ENCODE measurements at places on chromosomes 4 and X.

DNA sequence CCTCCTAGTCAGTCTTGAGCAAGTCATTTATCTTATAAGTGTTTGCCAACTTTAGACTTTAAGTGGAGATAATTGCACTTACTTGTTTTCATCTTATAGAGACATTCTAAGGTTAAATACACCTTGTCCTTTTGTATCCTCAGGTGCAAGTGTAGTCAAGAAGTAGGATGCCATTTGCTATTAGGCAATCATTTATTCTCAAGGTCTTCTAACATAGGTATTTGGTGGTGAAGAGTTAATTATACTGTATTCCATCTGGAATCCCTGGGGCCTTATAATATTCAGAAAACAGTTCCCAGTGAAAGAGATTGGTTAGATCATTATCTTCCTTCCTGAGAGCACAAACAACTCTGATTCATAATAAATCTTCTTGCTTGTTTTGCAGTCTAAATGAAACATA is 23.7 kb downstream of the SULT1E1 start:
- no peak for DNase-seq

- no peak for DNase-seq
Measured at GRCh38 chr4:139749835-139750498, 84.3 kb downstream of the MGST2 start.

- DNase-seq = no peak
Measured at GRCh38 chr4:103099691-103100392, at the start of gene BDH2. BDH2 (minus strand) TSS chr4:103099834; CDS start chr4:103096254, 3,580 bp downstream.

GRCh38 chr4:32142075-32142474 is 1421.9 kb downstream of the PCDH7 start:
- no peak for DNase-seq

DNA sequence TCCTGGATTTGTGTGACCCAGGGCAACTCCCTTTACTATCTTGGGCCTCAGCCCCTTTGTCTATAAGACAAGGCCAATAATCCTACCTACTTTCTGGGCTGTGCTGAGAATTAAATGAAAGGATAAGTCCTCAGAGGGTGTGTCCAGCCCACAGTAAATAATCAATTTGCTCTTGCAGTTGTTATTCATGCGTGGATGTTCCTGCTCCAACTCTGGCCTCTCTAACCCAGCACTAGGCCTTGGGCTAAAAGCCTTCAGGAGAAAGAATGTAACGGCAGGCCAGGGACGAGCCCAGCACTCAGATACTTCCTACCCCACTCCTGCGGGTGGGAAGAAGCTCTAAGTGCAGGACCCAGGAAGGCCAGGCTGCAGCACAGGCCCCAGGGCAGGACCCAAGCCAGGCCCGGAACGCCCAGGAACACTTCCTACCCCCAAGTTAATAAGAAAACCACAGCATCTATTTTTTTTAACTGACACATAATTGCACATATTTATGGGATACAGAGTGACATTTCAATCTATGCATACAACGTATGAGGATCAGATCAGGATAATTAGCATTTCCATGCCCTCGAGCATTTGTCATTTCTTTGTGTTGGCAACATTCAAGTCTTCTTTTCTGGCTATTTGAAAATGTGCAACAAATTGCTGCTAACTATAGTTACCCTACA is 179.6 kb upstream of the RBPJ start:
- no peak for DNase-seq

GRCh38 chrX:70979136-70979762 is 48.4 kb upstream of the SLC7A3 start:
- DNase-seq = no peak

DNA sequence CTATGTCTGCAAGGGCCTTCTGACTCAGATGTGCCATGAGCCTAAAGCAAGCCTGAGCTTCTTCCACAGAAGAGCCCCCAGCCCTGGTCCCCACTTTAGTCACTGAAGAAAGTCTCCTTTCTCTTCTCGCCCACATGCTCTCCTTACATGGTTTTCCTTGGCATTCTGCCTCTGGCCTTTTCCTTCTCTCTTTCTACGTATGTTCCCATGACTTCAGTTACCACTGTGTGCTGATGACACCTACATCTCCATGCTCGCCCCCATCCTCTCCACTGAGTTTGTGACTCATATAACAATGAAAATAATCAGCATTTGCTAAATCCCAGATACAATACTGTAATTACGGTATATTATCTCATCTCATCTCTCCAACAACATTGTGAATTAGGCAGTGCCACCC is 149.3 kb downstream of the AMMECR1 start:
- no peak for DNase-seq

DNA sequence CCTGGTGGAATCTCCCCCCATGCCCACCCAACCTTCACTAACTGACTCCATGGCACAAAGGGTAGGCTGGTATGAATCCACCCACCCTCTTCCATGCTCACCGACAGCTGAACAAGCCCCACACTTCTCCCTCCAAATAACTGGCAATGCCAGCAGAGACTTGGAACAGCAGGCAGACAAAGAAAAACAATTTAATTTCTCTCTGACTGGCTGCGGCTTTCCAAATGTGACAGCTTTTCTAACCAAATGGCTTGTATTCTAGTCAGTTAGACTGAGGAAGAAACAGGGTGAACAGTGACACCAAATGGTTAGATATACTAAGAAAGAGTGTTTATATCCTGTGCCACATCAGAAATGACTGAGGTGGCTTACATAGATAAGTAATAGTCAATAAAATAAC is 199.3 kb upstream of the ADAMTS3 start:
- no peak for DNase-seq

GRCh38 chr4:15479089-15479912 is 9.6 kb downstream of the CC2D2A start:
- no peak for DNase-seq

- no peak for DNase-seq
Measured at GRCh38 chrX:2552621-2553201, 51.9 kb upstream of the DHRSX start.

- DNase-seq = no peak
Measured at GRCh38 chr4:77819404-77819842, 255 bp upstream of the CNOT6L start.

DNA sequence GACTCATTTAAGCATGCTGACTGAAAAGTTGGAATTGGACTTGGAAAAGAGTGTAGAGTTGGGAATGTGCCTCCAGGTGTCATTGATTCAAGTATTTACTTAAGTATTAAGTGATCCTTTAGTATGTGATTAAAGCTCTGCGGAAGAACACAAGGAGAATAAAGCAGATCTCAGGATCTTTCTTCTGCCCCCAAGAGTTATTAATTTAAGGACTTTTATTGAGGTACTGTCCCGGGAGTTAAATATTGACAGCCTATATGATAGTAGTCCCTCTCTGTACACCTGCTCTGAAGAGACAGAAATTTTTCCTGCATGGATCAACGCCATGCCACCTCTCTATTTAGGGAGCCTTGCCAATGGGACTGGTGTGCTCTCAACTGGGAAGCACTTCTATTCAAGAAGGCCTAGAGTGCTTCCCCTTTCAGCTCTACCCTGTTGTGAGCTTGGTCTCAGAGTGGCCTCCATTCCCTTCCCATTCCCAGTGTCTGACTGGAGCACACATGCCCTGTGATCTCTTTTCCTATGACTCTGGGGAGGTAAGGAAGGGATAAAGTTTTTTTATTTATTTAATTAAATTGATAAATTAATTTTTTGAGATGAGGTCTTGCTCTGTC is 75.9 kb downstream of the SHISA3 start:
- no peak for DNase-seq

- DNase-seq = no peak
Measured at GRCh38 chr4:99219479-99219878, 433 bp upstream of the ADH6 start.

- no peak for DNase-seq
Measured at GRCh38 chr4:82666970-82667665, 105.3 kb upstream of the TMEM150C start.

DNA sequence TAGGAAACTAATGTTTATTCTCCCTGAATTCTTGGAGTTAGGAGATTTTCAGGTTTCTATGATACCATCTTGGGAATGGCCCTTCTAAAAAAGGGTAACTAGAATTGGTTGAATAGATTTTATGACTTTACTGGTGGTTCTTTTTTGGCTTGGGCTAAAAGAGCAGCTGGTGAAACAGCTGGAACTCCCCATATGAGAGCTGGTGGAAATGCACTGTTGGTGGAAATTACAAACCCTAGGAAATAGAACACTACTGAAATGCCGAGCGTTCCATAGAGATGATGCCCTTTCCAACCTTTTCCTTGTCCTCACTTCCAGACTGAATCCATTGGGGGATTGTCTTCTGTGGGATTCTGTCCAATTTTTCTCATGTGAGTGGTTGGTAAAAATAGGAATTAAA is 139.5 kb downstream of the STIM2 start:
- no peak for DNase-seq

DNA sequence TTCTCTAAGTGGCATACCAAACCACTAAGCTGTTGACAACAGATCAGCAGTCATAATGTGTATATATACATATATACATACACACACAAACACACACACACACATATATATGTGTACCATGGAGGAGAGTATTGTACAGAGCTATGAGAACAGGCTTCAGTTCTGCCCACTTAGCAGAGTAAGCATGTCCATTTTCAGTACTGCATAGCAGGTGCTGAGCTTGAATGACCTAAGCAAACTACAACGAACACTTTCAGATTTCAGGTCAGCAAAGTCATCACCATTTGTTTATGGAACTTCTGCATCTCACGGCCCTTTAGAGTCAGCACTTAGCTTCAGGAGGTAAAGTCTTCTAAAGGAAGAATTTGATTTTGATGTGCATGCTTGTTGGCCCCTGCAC is 735.8 kb upstream of the ATOH1 start:
- no peak for DNase-seq

DNA sequence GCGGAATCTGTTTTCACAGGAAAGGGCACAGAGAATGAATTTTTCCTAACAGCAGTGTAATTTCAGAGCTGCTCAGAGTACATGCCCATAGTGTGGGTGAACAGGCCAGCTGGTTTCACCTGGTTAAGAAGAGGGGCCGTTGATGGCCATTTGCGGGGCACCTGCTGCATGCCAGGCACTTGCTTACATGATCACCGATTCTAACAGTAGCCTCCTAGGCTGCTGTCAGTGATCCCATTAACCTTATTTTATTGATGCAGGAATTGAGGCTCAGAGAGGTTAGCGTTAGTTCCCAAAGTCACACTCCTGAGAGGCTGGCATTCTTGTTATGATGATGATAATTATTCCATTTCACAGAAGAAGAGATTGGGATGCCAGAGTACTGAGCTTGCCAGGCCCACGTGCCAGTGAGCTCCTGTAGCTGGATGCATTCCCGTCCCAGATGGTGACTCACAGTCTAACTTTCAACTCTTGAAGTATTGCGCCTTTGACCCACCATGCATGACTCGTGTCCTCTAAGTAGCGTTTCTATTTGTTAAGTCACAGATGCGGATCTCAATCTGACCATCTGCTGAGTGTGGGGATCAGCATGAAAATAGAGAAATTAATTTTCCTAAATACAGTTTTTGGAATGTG is 76.5 kb downstream of the PSAPL1 start:
- DNase-seq = no peak

- no peak for DNase-seq
Measured at GRCh38 chr4:106317815-106318214, 1.5 kb downstream of the AIMP1 start.

DNA sequence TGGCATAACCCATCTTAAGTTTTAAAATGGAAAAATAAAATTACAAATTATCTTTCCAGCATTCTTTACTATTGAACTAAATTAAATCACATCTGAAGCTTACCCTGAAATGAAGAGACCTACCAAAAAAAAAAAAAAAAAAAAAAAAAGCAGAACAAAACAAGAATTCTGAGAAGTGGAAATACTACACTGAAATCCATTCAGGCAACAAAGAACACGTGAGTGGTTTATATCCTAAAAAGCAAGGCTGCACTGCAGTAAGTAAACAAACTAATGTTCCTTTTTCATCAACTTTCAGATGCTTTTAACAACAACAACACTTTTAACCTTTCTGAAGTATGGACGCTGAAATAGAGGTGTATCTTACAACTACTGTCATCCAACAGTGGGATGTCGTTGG is 7.5 kb downstream of the FRYL start:
- DNase-seq = no peak

DNA sequence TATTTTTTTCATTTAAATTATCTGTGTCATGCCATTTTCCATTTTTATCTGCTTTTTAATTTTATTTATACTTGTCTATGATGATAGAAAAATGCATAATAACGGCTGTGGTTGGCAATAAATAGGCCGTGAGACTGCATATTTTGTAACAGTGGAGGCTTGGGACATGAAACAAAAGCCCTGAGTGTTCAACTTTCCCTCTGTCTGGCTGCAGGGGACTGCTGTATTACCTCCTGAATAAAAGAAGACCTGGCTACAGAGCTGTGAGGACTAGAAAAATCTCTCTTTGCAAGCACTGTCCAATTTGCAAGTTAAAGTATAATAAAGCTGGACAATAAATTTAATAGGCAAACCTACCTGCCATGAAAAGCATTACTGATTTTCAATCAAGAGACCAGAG is 82.1 kb downstream of the MAGEB10 start:
- no peak for DNase-seq

- no peak for DNase-seq
Measured at GRCh38 chr4:129929052-129929451, 833.1 kb downstream of the C4orf33 start.

DNA sequence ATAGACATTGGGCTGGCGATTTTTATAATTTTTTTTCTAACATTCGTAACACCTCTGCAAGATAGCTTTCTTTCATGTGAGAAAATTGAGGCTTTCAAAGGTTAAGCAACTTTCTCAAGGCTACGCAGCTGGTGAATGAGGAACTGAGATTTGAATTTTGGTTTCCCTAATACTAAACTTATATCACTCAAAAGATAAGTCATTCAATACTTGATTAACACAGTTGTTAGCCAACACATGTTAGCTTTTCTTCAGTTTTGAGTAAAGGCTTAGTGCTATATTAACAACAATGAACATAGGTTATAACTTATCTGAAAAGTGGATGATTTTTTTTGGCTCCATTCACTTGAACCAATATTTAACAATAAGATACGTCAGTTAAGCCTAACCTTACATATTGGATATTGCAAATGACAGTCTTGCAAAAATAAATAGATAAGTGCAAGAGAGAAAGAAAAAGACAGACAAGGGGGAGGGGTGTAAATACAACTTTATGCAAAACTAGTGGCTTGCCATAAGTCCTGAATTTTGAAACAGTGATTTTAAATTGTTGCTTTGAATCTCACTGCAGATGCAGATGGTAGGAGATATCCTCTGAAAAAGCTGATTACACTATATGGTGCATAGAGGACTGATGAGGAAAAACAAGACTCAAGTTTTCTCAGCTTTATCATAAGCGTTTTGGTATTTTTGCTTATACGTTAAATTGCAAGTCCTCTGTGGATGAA is 11.1 kb upstream of the GPM6A start:
- DNase-seq = no peak

DNA sequence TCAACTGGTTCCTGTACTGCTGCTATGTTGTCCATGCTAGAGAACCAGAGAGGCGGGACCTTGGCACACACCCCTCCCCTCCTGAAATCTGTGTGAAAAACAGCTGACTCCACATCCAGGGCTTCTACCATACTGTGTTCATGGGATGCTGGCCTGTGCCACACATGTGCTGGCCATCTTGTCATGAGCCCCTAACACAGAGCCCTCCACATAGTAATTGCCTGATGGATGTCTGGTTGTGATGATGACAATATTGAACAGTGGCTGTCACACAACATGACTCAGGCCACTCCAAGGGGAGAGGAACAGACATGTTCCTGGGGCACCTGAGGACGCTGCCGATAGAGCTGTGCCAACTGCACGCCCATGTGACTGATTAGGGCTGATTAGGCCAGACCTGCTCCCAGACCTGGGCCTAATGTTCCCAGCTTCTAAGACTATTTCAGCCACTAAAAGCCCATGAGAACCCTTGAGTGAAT is 13.1 kb downstream of the SLC25A5 start:
- DNase-seq = no peak

- no peak for DNase-seq
Measured at GRCh38 chr4:41678086-41678816, 70.3 kb downstream of the PHOX2B start.
